Breast epithelium (tissue), 4 donors: ENCODE measurements at places on chromosomes 3 and 15. TPM values are rescaled to one million over a fixed set of nuclear protein-coding genes. Genes with fewer than 3 reads are reported as not detected.

Gene PP2D1
- not detected for total RNA-seq

Gene CCR8
- total RNA-seq: not detected

Gene SLC28A2
- total RNA-seq: not detected

Gene IGF1R
- 146 TPM for total RNA-seq

DNA sequence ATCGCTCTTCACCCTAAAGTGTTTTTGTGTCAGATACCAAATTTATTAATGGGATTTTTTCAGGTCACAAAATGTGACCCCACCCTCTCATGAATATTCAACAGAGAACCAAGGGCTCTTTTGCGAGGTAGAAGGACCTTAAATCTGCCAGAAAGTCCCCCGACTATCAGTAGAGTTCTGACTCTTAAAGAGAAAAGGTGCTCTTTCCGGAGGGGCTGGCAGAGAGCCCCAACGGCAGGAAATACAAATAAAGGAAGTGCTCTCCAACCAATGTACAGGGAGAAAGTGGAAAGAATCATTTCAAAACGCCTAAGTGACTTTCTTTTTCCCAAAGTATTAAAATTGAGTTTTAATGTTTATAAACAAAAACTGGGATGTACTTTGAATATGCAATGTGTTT, 517.2 kb downstream of the FOXP1 start:
- DNase-seq: no peak
- peak overlapping the region; percentile 98 for H3K27ac ChIP-seq
- H3K36me3 ChIP-seq: no peaks in the 10 kb centered on the region
- H3K4me1 ChIP-seq: peaks cover 6% of the 10 kb centered on the region

DNA sequence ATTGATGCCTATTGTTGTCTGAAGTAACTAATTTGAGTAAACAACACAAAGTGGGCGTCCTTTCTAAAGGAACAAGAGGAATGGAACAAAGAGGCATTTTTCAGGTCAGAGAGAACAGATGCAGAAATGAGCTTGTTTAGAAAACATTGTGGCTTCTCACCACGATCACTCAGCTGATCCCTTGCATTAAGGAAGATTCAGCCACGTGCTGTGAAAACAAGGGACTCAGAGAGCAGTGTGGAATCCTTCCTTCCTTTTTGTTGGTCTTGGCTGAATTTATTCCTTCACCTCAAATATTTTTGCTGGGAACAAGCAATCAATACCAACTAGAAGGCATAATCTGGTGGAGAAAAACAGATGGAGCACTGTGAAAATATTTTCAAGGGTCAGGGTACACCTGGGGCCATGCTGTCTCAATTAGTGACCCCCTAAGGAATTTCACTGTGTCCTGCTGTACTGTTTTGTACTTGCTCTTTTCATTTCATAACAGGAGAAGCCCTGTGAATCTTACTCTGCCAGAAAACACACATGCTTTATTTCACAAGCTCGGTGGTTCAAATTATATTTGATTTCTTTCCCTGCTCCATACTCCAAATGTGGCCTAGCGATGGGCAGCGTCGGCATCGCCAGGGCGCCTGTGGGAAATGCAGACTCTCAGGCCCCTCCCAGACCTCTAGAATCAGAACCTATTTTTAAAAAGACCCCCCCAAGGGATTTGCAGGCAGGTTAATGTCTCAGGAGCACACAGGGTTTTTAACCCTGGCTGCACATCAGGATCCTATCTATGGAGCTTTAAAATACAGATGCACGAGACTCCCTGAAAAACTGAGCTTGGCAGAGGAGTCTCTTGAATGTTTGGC, 11.6 kb upstream of the SLC6A20 start:
- H3K4me1 ChIP-seq: no peaks in the 10 kb centered on the region
- DNase-seq: no peak

DNA sequence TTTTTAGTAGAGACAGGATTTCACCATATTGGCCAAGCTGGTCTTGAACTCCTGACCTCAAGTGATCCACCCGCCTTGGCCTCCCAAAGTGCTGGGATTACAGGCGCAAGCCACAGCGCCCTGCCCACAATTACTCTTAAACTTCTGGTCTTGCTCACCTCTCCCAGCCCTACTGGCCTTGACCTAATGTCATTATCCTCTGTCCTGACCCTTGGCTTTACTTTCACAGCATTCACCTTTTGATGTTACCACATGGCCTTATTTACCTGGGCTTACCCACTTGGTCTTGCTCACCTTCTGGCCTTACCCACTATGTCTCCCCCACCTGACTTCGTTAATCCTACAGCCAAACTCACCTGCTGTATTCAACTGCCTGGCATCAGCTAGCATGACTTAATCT, 105.9 kb downstream of the IL12A start:
- H3K4me1 ChIP-seq: no peaks in the 10 kb centered on the region
- H3K4me3 ChIP-seq: no peak overlapping the region
- no peak for DNase-seq
- no peaks in the 10 kb centered on the region for H3K36me3 ChIP-seq
- no peak overlapping the region for H3K27ac ChIP-seq

DNA sequence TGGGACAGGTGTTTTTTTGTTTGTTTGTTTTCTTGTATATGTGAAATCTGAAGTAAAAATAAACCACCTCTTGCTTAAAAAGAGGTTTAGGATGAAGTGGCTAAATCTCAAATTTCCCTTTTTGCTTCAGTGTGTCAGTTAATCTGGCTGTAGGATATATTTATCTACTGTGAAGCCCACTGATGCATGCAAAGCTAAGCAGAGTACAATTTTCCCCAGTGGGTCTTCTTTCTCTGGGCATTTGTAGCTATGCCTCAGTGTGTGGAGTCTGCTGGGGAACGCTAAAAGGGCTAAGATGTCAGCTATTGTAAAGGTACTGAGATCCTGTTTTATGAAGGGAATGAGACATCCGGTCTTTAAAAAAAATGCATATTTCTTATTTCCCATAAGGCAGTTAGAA, 190.6 kb downstream of the TCF12 start:
- no peak overlapping the region for H3K4me3 ChIP-seq
- no peaks in the 10 kb centered on the region for H3K4me1 ChIP-seq
- no peaks in the 10 kb centered on the region for H3K27me3 ChIP-seq
- no peaks in the 10 kb centered on the region for H3K36me3 ChIP-seq

GRCh38 chr15:99211926-99212325, 37.5 kb downstream of the TTC23 start:
- no peaks in the 10 kb centered on the region for H3K36me3 ChIP-seq
- H3K4me1 ChIP-seq: no peaks in the 10 kb centered on the region
- no peak for DNase-seq
- H3K27me3 ChIP-seq: no peaks in the 10 kb centered on the region
- H3K27ac ChIP-seq: no peak overlapping the region

GRCh38 chr15:49686599-49686998, 65.8 kb downstream of the DTWD1 start:
- no peak overlapping the region for H3K4me3 ChIP-seq
- H3K27ac ChIP-seq: no peak overlapping the region
- H3K4me1 ChIP-seq: no peaks in the 10 kb centered on the region
- DNase-seq: no peak
- H3K36me3 ChIP-seq: no peaks in the 10 kb centered on the region

- peaks cover 22% of the 10 kb centered on the region for H3K27me3 ChIP-seq
- no peaks in the 10 kb centered on the region for H3K36me3 ChIP-seq
- H3K27ac ChIP-seq: no peak overlapping the region
- H3K4me3 ChIP-seq: peak overlapping the region; percentile 35
These were observed 23.8 kb upstream of the POLG start for GRCh38 chr15:89358435-89358754.

DNA sequence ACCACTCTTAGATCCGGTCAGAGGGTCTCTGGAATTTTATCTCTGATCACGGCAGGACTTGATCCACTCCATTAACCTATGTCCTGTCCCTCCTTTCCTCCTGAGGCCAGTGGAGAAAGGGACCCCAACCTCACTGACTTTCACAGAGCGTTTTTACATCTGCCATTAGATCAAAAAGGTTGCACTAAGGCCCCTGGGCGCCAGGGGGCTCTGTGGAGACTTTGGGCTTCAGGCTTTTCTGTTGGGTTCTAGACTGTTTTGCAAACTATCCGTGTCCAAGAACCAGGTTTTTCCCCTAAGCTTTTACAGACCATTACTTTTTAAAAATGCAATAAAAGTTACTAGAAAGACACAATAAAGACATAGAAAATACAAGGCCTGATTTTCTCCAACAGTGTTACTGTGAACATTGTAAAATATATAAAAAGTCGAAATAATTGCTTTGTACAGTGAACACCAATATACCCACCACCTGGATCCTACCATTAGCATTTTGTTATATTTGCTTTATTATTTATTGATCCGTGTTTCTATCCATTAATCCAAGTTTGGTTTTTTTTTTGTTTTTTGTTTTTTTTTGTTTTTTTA, 159.7 kb downstream of the POLR2M start:
- no peaks in the 10 kb centered on the region for H3K36me3 ChIP-seq
- H3K4me1 ChIP-seq: no peaks in the 10 kb centered on the region
- no peak overlapping the region for H3K4me3 ChIP-seq
- H3K27ac ChIP-seq: no peak overlapping the region

DNA sequence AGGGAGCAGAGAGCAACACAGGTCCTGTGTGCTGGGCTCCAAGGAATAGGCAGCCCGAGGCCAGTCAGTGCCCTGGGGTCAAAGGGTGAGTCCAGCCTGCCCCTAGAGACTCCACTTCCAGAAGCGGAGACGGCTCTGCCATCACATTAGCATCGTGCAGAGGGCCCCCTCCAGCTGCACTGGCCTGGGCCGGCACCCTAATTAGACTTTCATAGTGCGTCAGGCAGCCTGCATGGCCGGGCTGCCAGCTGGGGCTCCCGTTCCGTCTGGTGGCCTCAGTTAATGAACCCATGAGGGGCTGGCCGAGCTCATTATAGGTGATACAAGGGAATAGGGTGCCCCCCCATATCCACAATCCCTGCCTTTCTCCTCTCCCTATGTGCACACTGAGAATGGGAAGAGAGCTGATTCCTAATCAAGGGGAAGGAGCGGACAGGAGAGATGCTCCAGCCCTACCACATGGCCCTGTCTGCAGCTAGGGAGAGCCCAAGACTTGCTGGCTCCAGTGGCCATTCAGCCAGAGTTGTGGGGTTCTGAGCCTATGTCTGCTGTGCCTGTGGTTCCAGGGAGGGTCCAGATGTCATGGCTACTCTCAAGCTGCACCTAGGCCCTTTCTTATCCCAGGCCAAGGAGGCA, 128.0 kb downstream of the SRGAP3 start:
- no peaks in the 10 kb centered on the region for H3K36me3 ChIP-seq
- no peaks in the 10 kb centered on the region for H3K27me3 ChIP-seq

DNA sequence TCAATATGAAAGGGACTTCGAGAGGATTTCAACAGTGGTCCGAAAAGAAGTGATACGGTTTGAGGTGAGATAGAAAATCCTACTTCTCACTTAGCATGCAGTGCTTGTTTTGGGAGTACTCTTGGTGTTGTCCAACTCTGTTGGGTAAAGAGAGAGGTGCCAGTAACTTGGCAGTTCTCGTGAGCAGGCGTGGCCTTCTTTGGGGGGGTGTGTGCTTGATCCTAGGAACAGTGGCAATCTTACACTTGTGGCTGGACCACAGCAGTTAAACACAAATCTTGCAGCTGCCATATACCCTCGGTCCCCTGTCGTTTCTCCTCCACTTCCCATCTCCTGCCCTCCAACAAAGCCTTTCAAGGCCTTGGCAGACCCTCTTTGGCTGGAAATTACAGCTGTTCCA, 15.2 kb upstream of the SNX22 start:
- no peaks in the 10 kb centered on the region for H3K27me3 ChIP-seq
- no peaks in the 10 kb centered on the region for H3K4me1 ChIP-seq
- peaks cover 4% of the 10 kb centered on the region for H3K36me3 ChIP-seq
- no peak overlapping the region for H3K27ac ChIP-seq
- no peak for DNase-seq

GRCh38 chr3:14768881-14769280, 49.9 kb upstream of the FGD5 start:
- no peak overlapping the region for H3K27ac ChIP-seq
- H3K4me3 ChIP-seq: no peak overlapping the region
- H3K4me1 ChIP-seq: no peaks in the 10 kb centered on the region
